Stimulated activated CD8-positive, alpha-beta memory T cell treated with anti-CD3 and anti-CD28 coated beads, Interleukin-7, amount 100 ng/mL, for 4 hours (primary cell): ENCODE measurements at places on chromosomes 2 and 18.
A peak's percentile ranks its signal among the peaks of the same experiment; 100 is the strongest.

DNA sequence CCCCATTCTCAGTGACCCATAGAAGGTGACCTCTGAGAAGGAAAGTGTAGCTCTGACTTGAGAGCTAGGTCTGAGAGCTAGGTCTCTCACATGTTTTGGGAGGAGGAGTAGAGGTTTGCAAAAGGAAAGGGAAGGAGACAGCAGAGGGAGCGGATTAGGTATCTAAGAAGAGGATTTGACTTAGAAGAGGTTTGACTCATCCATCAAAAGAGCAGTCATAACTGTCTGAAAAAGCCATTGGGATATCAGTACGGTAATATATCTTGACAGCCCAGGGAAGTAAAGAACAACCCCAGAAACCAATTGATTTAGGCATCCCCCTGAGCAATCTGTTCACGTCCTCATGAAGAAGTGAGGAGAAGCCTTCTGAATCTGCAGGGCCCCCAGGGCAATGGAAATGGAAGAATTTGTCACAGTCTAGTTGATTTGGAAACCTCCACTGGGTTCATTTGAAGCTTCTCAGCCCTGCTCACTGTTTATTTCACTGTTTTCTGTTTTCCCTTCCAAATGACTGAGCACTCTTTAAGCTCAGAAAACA, 19.3 kb downstream of the OXER1 start:
- no peak for DNase-seq

DNA sequence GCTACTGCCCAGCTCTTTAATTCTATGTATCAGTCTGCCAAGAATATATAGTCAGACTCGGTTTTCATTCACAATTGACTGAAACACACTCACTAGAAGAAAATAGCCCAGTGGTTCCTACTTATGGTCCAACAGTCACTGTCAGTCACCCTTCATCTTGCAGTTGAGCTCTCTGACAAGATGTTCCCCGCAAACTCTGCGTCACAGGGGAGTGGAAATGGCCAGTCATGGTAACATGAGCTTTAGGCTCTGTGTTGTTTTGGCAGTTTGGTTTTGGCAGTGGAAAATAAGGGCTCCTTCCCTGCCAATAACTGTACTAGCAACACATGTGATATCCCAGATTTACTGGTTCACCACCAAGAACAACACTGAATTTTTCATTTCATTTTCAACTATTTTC, 122.5 kb downstream of the PRPF40A start:
- DNase-seq = no peak

DNA sequence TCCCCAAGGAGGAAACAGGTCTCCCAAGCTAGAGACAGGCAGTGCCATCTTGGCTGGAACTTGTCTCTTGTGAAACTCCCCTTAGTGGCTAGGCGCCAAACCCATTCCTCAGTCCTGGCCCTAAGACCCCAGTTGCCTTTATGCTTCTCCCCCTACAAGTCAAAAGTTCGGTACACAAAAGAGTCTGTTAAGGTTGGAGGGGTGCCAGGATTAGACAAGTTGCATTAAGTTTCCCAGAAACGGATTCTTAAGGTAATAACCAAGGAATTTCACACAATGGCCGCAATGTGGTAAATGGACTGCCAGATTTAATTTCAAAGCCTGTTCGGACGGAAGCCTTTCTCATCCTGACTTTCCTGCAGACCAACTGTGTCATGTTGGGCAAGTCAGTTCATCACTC, 80.7 kb downstream of the CCBE1 start:
- DNase-seq = no peak

GRCh38 chr18:62522178-62522503, 684 bp upstream of the ZCCHC2 start:
- no peak for DNase-seq

DNA sequence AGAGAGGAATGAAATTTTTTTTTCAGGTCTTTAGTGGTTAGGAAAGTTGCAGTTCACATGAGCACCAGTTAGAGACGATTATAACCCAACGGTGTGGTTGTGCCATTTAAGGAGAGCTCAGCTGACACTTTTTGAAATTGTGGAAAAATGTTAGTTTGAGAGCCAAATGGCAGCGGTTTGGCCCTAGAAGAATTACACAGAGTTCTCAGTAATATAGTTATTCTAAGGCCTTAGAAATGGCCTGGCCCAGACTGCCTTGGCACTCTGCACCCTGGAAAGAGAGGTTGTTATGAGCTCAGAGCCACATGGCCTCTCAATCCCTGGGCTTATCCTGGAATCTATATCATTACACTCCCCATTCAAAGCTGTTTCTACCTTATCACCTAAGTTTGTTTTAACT, 117.4 kb downstream of the RHBDD1 start:
- no peak for DNase-seq

GRCh38 chr2:64515086-64515485, 9.0 kb upstream of the AFTPH start:
- no peak for DNase-seq

- DNase-seq = no peak
Measured at GRCh38 chr2:67982956-67983355, 79.8 kb downstream of the C1D start.

DNA sequence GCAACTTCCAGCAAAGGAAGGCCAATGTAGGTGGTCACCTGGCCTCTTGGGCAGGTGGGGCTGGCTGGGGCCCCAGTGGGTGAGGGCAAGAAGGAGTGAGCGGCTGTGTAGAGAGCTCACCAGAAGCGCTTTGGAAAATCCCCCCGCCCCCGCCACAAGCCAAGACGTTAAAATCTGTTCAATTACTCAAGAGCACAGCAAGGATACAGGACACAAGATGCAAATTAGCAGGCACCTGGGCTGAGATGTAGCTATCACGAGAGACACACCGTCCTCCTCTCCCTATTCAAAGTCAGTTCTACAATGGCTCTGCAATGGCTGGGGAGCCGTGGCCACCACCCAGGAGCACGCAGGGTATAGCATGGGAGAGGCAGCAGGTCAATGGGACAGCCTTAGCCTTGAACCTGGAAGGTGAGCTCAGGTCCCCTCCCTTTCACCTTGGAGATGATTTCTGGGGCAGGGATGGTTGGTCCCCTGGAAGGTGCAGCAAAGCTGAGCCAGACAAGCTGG, 38.5 kb upstream of the GPR17 start:
- DNase-seq = no peak

DNA sequence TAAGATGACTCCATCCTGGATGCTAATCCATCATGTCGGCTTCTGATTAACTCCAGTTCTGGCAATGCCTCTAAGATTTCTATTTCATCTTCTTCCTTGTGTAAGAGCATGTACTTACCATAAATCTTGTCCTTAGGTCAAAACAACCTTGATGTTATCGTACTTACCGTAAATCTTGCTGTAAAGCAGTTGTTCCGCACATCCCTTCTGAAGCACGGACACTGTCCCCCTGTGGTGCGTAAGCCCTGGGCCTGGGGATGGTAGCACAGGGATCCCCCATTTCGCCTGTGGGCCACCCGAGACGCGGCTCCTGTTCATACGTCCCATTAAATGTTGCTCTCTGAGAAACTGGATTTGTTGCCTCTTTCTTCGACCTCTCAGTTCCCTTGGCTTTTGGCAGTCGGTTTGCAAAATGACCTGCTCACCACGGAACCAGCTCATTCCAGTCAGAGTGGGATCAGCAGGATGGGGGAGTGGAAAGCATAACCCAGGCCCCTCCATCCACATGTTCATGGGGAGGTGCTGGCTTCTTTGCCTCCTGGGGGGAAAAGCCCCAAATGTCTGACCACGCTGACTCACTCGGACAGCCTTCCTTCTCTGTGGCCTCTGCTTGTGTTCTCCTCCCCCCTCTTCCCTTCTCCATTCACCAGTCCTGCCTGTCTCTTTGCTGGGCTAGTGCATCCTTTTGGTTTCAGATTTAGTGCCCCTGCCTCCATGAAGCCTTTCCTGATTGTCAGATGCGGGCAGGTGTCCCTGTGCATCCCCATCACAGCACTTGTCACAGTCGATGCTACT, 49.9 kb downstream of the RAB31 start:
- no peak for DNase-seq

GRCh38 chr2:11477994-11478393, 12.0 kb upstream of the E2F6 start:
- peak; percentile 75 for DNase-seq

GRCh38 chr2:156489750-156490465, 53.7 kb downstream of the GPD2 start:
- DNase-seq = no peak

DNA sequence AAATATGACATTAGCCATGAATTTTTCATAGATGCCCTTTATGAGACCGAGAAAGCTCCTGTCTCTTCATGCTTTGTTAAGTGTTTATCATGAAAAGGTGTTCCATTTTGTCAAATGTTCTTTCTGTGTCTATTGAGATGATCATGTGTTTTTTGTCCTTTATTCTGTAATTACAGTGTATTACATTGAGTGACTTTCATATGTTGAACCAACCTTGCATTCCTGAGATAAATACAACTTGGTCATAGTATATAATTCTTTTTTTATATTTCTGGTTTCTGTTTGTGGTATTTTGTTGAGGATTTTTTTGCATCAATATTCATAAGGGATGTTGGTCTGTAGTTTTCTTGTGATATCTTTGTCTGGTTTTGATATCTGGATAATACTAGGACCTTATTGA, 52.9 kb upstream of the HPCAL1 start:
- DNase-seq = no peak

DNA sequence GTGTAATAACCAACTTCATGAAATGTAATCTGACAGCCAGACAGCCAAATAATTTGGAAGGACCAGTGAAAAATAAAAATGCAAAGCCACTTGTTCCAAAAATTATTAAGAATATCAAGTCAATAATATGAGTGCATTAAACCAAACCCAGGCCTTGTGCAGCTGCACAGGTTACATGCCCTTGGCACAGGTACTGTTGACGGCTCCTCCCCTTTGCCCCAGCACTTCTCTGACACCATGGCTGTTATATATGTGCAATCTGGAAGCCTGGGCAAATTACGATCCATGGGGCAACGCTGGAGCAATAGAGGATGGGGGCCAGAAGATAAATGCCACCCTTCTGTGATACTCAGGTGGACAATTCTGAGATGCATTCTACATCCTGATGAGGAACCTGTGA, 68.9 kb downstream of the METTL4 start:
- no peak for DNase-seq
